ENCODE measurements at places on chromosomes 13 and 19. TPM values are rescaled to one million over a fixed set of nuclear protein-coding genes. Genes with fewer than 3 reads are reported as not detected.

DNA sequence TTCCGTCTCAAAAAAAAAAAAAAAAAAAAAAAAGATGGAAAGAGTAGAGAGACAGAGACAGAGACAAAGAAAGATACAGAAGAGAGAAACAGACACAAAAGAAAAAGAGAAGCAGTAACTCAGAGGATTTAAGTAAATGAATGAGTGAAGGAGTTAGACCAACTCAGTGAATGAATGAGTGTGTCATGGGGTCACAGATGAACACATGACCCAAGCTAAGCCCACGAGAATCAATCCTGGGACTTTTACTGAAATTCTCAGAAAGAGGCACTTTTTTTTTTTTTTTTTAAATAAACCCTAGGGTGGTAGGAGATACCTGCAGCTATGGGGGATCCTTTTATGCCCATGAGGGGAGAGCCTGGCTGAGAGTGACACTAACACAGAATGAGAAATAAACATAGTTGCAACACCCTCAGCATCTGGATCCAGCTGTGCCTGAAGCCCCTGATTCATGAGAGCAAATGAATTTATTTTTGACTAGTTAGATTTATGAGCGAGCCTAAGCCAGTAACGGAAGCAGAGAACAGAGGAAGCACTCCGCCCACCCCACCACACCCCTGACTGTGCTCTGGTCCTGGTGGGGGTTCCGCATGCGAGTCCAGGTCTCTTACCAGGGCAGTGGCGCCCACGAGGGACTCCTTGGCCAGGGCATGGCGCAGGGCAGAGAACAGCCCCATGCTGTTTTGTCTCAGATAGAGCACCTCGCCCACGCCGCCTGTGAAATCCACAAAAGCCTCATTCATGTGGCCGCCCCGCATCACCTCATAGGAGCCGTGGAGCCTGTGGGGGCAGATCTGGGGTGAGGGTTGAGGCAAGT is 4.6 kb downstream of the CAPN12 start:
- DNase-seq, result no peak

GRCh38 chr19:14091081-14091812 is 696 bp upstream of the SAMD1 start:
- no peak for DNase-seq

- no peak for DNase-seq
These were observed 787.7 kb downstream of the UQCRFS1 start for GRCh38 chr19:28425046-28425931.

- DNase-seq, result no peak
These were observed 7.7 kb upstream of the MISP start for GRCh38 chr19:743168-743687.

DNA sequence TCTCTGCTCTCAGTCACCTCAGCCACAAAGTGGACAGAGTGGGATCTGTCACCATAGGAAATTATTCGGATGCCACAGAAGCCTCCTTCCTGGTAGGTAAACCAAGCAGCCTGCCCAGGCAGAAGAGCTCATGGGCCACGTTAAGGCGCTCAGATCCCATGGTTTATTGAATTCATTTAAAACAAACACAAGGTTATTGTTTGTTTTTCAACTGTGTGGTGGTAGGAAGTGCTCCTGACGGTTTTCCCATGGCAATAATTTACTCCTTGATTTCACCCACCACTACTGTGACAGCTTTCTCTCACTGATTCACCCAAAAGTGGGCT is 14.4 kb downstream of the BCAM start:
- no peak for DNase-seq

DNA sequence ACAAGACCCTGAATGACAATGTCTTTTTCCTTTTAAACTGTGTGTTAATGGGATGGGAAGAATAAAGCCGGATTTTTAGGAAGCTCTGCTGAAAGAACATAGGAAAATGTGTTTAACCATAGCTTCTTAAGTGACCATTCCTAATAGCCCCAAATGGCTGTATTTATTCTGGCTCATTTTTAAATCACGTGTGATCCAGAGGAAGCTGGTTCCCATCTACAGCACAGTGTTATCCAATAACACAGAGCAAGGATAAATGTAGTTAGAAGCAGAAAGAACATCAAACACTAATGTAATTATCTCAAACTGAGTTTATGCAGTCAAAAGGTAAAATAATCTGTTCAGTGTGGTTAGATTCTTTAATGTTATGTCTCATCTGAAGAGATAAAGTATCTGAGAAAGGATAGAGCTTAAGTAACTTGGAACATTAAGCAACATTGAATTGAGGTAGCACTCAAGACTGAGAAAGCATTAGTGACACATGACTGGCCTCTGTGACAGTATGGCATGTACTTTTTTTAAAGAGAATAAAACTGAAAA is 853.3 kb downstream of the GPC5 start:
- no peak for DNase-seq

DNA sequence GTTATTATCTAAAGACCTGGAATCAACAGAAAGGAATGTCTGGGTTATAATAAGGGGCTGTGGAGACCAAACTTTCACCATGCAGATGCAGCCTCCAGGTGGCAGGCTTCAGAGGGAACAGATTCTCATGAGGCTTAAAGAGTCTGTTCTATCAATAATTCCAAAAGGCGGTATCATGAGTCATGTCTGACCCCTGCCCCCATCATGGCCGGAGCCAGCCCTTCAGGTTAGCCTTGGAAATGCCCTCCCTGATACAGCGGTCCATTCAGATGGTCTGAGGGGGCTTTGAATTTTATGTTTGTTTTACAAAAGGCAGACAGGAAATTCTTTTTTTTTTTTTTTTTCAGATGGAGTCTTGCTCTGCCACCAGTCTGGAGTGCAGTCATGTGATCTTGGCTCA is 21.7 kb upstream of the LAMP1 start:
- DNase-seq, result peak; percentile 36

Gene ZNF415
- total RNA-seq, result 2.3 TPM

- DNase-seq, result no peak
These were observed 18.5 kb downstream of the MAN2B1 start for GRCh38 chr19:12648088-12648487.

GRCh38 chr19:947090-947706 is 21.4 kb downstream of the ARID3A start:
- no peak for DNase-seq

DNA sequence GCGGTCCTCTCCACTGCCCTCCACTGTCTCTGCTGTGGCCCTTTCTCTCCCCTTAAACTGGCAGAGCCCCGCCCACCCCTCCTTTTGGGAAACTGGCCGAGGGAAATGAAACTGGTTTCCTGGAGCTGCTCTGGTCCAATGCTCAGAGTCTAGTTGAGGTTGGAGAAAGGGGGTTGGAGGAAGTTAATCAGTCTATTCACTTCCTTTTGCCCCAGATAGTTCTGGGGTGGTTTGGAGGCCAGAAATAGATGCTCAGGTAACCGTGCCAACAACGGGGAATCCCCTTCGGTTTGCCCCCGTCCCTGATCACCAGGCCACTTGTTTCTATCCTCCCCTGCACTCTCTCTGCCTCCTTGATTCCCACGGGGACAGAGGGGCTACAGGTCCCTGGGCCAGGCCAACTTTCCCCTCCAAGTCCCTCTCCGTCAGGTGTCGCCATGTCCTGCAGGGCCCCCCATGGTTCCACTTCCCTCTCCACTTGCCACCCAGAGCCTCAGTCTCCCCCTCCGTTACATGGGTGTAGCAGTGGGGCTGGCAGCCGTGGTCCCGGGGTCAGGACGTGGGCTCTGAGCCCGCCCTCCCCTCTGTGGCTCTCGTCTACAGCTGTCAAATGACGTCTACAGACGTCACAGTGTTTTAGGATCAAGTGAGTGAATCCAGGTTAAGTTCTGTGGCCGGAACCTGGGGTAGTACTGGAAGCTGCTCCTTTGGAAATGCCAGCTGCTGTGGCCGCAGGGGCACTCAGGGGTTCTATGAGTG is at the start of gene IL4I1:
TSS of gene IL4I1 (minus strand) at position 25 of the 759 bp plus-strand sequence. CDS start 727 bp downstream, outside the sequence.
- no peak for DNase-seq

Gene S1PR5
- 13.5 TPM for total RNA-seq

Gene IGFL2
- total RNA-seq, result 0.47 TPM

GRCh38 chr13:97205465-97205864 is 16.7 kb upstream of the MBNL2 start:
- no peak for DNase-seq

Gene ADPRHL1
- 2.3 TPM for total RNA-seq

Gene SPACA4
- 0.55 TPM for total RNA-seq

GRCh38 chr13:71242201-71242600 is 624.8 kb downstream of the DACH1 start:
- DNase-seq, result no peak

DNA sequence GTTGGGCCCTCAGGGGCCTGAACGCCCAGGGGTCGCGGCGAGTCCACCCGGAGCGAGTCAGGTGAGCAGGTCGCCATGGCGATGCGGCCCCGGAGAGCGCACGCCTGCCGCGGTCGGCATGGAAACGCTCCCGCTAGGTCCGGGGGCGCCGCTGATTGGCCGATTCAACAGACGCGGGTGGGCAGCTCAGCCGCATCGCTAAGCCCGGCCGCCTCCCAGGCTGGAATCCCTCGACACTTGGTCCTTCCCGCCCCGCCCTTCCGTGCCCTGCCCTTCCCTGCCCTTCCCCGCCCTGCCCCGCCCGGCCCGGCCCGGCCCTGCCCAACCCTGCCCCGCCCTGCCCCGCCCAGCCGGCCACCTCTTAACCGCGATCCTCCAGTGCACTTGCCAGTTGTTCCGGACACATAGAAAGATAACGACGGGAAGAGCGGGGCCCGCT is at the start of gene CCNA1:
TSS of gene CCNA1 (plus strand) at position 390 of the 439 bp plus-strand sequence. CDS start 562 bp downstream, outside the sequence.
- peak; percentile 36 for DNase-seq

Gene RPL18
- 3,072 TPM for total RNA-seq

Gene ZNF677
- not detected for total RNA-seq

DNA sequence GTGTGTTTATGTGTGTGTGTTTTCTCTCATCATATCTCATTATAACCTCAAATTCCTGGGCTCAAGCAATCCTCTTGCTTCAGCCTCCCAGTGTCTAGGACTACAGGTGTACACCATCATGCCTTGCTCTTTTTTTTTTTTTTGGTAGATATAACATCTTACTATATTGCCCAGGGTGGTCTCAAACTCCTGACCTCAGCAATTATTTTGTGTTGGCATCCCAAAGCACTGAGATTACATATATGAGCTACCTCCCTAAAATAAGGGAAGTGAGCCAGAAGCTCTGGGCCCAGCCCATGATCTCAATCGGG is 448 bp upstream of the ZNF543 start:
- no peak for DNase-seq

DNA sequence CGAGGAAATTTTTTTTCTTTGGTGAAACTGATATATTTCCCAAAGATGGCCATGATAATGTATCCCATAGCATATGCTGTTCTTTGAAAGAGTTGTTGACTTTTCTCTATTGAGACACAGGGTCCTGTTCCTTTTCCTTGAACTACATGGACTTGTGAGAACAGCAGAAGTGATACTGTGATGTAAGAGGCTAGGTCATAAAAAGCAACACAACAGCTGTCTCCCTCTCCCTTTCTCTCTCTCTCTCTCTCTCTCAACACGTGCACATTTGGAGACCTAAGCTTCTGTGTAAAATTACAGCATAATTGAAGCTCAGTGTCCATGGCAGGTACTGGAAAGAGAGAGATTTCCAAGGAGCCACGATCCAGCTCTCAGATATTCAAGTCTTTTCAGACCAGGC is 1712.4 kb downstream of the EFNB2 start:
- no peak for DNase-seq

Gene COL4A1
- total RNA-seq, result 0.98 TPM

Gene DZIP1
- total RNA-seq, result 75.1 TPM

Gene URAD
- not detected for total RNA-seq

DNA sequence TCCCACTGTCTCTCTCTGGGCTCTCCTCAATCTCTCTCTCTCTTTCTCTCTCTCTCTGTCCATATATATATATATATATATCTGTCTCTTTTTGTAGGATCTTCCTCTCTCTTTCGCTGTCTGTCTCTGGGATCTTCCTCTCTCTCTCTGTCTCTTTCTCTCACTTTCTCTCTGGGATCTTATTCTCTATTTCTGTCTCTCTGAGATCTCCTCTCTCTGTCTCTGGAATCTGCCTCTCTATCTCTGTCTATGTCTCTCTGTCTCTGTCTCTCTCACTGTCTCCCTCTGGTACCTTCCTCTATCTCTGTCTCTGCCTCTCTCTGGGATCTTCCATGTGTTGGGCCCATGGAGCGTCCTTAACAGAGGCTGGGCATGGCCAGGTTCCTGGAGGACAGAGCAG is 3.4 kb downstream of the ATP1A3 start:
- no peak for DNase-seq

DNA sequence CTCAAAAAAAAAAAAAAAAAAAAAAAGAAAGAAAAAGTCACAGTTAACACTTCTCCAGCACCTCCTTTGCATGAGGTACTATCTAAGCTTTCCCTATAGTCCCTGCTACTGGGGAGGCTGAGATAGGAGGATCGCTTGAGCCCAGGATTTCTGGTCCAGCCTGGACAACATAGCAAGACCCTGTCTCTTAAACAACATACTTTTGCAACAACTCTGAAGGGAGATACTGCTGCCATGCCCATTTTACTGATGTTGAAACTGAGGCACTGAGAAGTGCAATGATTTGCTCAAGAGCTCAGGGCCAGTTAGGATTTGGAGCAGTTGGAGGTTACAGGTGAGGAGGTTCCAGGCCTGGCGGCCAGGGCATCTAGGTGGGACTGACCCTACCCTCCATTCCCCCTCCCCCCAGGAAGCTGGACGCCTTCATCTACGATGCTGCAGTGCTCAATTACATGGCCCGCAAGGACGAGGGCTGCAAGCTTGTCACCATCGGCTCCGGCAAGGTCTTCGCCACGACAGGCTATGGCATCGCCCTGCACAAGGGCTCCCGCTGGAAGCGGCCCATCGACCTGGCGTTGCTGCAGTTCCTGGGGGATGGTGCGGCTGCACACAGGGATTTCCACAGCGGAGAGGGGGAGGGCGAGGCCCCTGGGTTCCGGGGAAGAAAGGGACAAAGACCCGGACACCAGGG is 4.3 kb upstream of the GRWD1 start:
- DNase-seq, result no peak

DNA sequence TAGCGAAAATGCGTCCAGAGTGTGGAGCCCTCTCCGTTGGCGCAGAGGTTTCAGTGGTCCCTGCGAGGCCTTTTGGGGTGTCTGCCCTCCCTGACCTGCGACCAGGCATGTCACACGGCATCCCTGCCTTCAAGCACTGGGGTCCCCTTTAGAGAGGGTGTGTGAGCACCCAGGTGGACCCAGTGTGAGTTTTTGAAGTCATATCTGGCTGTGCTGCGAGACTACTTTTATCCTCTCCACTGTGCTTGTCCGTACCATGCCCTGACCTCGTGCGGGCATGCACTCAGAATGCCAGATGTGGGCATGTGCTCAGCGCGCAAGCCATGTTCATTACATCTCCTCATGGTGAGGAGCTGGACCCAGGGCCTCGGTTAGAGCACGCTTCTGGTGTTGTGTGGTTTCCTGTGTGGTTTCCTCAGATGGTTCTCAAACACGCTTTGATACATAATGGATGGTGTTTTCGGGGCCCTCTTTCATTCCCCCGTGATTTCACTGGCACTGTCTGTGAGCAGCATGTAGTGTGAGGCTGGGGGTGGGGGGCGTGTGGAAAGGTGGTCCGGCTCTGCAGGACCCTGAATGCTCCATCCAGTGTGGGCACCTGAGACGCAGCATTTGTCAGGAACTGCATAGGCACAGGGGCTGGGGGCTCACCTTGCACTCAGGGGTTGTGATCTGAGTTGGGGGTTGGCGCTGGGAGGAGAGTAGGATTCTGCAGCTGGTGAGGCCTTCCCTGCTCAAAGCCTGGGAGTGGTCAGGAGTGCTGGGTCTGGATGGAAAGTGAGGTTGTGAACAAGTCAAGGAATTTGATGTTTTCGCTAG is 2.3 kb downstream of the TFDP1 start:
- no peak for DNase-seq

All from G401 (cell line).